Spleen (tissue), 13 donors: ENCODE measurements at places on chromosomes 7 and 10. TPM values are rescaled to one million over a fixed set of nuclear protein-coding genes. Genes with fewer than 3 reads are reported as not detected.

SLC12A9 gene
- total RNA-seq = 109 TPM

CYP3A7 gene
- not detected for total RNA-seq

MEOX2 gene
- 0.75 TPM for total RNA-seq

AOAH gene
- total RNA-seq = 252 TPM

ADRB1 gene
- 3.6 TPM for total RNA-seq

SLC39A12 gene
- total RNA-seq = 0.10 TPM

DENND2A gene
- 26.7 TPM for total RNA-seq

DNAJC12 gene
- total RNA-seq = 2.0 TPM

MKI67 gene
- total RNA-seq = 21.6 TPM

GRCh38 chr7:24786941-24787340 lies 29.7 kb upstream of the GSDME start:
- H3K27me3 ChIP-seq = no peaks in the 10 kb centered on the region
- H3K4me1 ChIP-seq = no peaks in the 10 kb centered on the region
- H3K27ac ChIP-seq = peak overlapping the region; percentile 27
- no peaks in the 10 kb centered on the region for H3K36me3 ChIP-seq
- no peak for DNase-seq
- no peak overlapping the region for H3K4me3 ChIP-seq

- no peaks in the 10 kb centered on the region for H3K36me3 ChIP-seq
- no peak overlapping the region for H3K4me3 ChIP-seq
- DNase-seq = no peak
These were observed 11.7 kb upstream of the CPA4 start for GRCh38 chr7:130281260-130281659.

DNA sequence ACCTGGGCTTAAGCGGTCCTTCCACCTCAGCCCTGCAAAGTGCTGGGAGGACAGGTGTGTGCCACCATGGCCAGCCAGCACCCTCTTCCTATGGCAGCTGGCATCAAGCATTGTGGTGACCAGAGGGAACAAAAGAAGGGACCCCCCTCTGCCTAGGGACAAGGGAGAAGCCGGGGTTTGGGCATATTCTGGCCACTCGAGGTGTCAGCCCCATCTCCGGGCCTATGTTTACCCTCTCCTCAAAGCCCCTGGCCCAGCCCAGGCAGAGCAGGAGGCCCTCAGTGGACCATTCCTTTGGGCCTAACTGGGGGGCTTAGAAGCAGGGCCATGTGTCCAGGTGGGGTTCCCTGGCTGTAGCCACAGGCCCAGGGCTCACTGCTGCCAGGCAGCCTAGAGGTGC lies 23.9 kb downstream of the VSIR start:
- peaks cover 90% of the 10 kb centered on the region for H3K4me1 ChIP-seq
- peak; percentile 82 for DNase-seq
- H3K4me3 ChIP-seq = no peak overlapping the region

DNA sequence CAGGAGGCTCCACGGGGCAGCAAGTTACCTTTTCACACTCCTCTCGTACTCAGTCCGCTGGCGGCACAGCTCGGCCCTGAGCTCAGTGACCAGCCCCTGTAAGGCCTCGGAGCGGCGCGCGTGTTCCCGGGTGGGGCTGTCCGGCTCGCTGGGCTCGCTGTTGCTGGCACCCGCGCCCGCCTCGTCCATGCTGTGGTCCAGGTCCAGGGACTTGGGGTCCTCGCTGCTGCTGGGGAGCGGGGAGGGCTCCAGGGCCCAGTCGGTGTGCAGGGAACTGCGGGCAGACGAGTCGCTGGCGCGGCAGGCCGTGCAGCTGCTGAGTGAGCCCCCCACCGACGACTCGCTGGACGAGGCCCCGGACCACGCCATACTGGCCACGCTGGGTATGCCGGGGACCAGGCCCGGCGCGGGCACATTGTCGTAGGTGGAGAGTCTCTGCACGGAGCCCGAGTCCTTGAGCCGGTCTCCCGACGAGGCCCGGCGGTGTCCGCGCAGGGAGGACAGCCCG lies 143.8 kb downstream of the MAPK8 start:
- H3K4me3 ChIP-seq = no peak overlapping the region
- H3K36me3 ChIP-seq = no peaks in the 10 kb centered on the region
- H3K4me1 ChIP-seq = no peaks in the 10 kb centered on the region
- no peaks in the 10 kb centered on the region for H3K27me3 ChIP-seq

- no peak for DNase-seq
- peaks cover 2% of the 10 kb centered on the region for H3K27me3 ChIP-seq
- H3K4me3 ChIP-seq = no peak overlapping the region
- H3K4me1 ChIP-seq = peaks cover 26% of the 10 kb centered on the region
These were observed 5.4 kb upstream of the TNS3 start for GRCh38 chr7:47587351-47587750.

DNA sequence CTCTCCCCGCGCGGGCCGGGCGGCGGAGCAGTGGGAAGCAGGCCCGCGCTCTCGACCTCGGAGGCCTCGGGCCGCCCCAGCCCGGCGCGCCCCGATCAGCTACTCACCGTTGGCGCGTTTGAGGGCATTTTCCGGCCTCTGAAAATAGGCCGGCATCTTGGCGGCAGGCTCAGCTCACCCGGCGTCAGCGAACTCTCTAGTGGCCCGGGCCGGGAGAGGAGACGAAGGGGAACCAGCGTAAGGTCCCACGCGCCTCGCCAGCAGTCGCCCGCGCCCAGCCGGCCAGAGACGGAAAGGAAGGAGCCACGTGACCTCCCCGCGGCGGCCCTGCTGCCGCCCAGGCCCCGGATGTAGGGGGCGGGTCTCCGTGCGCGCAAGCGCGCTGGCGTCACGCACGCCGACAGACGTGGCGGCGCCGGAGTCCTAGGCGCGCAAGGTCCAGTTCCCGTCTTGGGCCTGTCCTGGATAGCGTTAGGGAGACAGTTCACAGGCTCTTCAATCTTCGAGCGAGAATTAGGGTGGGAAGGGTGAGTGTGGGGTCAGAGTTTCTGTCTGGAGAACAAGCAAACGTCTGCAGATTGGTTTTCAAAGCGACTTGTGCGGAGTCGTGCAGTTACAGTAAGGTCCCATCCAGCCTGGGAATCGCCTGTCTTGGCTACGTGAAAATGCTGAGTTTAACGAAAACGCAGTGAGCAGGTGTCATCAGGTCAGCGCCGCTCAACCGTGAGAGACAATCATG lies at the start of gene EIF3A:
TSS of gene EIF3A (minus strand) at position 297 of the 739 bp plus-strand sequence. CDS start at position 156, 141 bp downstream.
- H3K27me3 ChIP-seq = no peaks in the 10 kb centered on the region
- DNase-seq = peak; percentile 99
- H3K4me3 ChIP-seq = peak within 1 kb of the TSS; percentile 93
- H3K4me1 ChIP-seq = peaks cover 38% of the 10 kb centered on the region

GRCh38 chr10:105259201-105259600 lies 618.1 kb downstream of the SORCS3 start:
- H3K4me1 ChIP-seq = no peaks in the 10 kb centered on the region
- H3K36me3 ChIP-seq = no peaks in the 10 kb centered on the region
- DNase-seq = no peak

DNA sequence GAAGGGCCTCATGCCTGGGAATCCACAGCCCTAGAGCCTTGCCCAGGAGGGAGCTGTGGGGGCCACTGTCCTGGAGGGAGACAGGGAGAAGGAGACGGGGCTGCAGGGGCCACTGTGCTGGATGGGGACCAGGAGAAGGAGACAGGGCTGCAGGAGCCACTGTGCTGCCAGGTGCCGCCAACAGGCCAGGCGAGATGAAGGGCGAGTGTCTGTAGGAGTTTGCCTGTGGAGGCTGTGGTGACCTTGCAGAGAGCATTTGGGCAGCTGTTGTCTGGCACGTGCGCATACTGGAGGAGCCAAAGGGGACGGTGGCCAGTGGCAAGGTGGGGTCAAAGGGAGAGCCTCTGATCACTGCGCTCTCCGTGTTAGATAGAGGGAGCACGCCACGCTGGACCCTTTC lies 79.2 kb downstream of the NKX6-2 start:
- peaks cover 24% of the 10 kb centered on the region for H3K36me3 ChIP-seq
- H3K4me3 ChIP-seq = no peak overlapping the region
- no peaks in the 10 kb centered on the region for H3K27me3 ChIP-seq
- no peaks in the 10 kb centered on the region for H3K4me1 ChIP-seq
- DNase-seq = peak; percentile 58

DNA sequence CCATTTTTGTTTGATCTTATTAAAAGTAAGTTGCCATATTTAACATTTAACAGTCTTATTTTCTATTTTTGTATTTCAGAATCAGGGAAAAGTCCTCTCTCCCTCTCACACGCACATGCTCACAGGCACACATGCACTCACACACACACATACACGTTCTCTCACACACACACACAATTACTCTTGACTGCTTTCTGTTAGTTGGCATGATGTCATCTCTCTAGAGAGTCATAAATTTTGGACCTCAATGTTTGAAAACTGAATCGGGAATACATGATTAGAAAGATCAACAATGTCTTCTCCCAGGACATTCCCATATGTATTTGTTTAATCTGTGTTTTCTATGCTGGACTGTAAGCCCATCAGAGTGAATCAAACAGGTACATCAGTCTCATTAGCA lies 165.7 kb upstream of the AHR start:
- no peaks in the 10 kb centered on the region for H3K27me3 ChIP-seq
- no peak overlapping the region for H3K4me3 ChIP-seq
- no peaks in the 10 kb centered on the region for H3K36me3 ChIP-seq
- DNase-seq = no peak
- H3K4me1 ChIP-seq = no peaks in the 10 kb centered on the region

- H3K36me3 ChIP-seq = no peaks in the 10 kb centered on the region
- no peaks in the 10 kb centered on the region for H3K4me1 ChIP-seq
- no peak overlapping the region for H3K4me3 ChIP-seq
- no peaks in the 10 kb centered on the region for H3K27me3 ChIP-seq
These were observed 18.1 kb downstream of the COL1A2 start for GRCh38 chr7:94412762-94413322.

DNA sequence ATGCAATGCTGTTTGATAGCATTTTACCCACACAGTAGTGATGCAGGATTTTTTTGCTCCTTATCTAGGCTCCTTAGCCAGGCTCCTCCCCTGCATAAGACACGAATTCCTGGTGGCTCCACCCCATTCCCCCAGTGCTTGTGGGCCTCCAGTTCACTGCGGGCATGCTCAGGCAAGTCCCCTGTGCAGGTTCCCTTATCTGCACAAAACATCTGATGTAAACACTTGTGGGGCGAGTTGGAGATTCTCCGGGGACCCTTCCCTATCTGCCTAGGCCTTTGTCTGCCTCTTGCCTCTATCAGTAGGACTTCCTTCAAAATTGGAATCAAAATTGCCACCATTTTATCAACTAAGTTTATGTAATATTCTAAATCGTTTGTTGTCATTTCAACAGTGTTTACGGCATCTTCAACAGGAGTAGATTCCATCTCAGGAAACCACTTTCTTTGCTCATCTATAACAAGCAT lies 5.4 kb upstream of the STK17A start:
- no peak overlapping the region for H3K4me3 ChIP-seq
- peaks cover 4% of the 10 kb centered on the region for H3K4me1 ChIP-seq
- H3K27ac ChIP-seq = no peak overlapping the region
- H3K27me3 ChIP-seq = no peaks in the 10 kb centered on the region
- DNase-seq = no peak

GRCh38 chr7:158695726-158696452 lies 8.7 kb downstream of the NCAPG2 start:
- peaks cover 56% of the 10 kb centered on the region for H3K36me3 ChIP-seq
- H3K4me3 ChIP-seq = no peak overlapping the region
- H3K27me3 ChIP-seq = no peaks in the 10 kb centered on the region
- peak; percentile 77 for DNase-seq
- peaks cover 14% of the 10 kb centered on the region for H3K4me1 ChIP-seq

- peaks cover 84% of the 10 kb centered on the region for H3K4me1 ChIP-seq
- H3K27me3 ChIP-seq = no peaks in the 10 kb centered on the region
- peak overlapping the region; percentile 91 for H3K27ac ChIP-seq
- peak overlapping the region; percentile 95 for H3K4me3 ChIP-seq
- no peak for DNase-seq
These were observed 1.2 kb downstream of the TECPR1 start for GRCh38 chr7:98250789-98251188.

DNA sequence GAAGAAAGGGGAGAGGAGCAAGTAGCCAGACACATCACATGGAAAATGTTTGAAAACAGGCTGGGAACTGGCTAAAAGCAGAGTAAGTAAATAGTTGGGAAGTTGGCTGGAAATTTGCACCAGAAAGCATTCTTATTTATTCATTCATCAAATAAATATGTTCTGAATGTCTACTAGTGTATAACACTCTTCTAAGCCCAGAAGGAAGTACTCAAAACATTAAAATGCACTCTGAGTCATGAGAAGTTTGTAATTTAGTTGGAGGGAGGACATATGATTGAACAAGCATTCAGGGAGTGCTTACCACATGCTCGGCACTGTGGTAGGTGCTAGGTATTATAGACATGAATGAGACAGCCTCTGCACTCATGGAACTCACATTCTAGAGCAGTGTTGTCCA lies 37.0 kb upstream of the CNNM1 start:
- H3K27ac ChIP-seq = no peak overlapping the region
- no peaks in the 10 kb centered on the region for H3K4me1 ChIP-seq
- H3K36me3 ChIP-seq = no peaks in the 10 kb centered on the region

- no peaks in the 10 kb centered on the region for H3K27me3 ChIP-seq
- H3K4me3 ChIP-seq = no peak overlapping the region
- no peak for DNase-seq
- no peaks in the 10 kb centered on the region for H3K36me3 ChIP-seq
These were observed 32.6 kb upstream of the CBLL1 start for GRCh38 chr7:107711301-107711700.

GRCh38 chr10:13023754-13024153 lies 22.2 kb upstream of the CCDC3 start:
- no peak for DNase-seq
- H3K4me3 ChIP-seq = no peak overlapping the region
- H3K27ac ChIP-seq = no peak overlapping the region
- no peaks in the 10 kb centered on the region for H3K4me1 ChIP-seq

GRCh38 chr7:7641129-7641663 lies 644 bp downstream of the UMAD1 start:
- no peaks in the 10 kb centered on the region for H3K36me3 ChIP-seq
- DNase-seq = no peak
- peak overlapping the region; percentile 83 for H3K4me3 ChIP-seq
- peak overlapping the region; percentile 96 for H3K27ac ChIP-seq
- no peaks in the 10 kb centered on the region for H3K27me3 ChIP-seq
- H3K4me1 ChIP-seq = peaks cover 17% of the 10 kb centered on the region
